GM23338 (cell line): ENCODE measurements at places on chromosomes 4 and X.

DNA sequence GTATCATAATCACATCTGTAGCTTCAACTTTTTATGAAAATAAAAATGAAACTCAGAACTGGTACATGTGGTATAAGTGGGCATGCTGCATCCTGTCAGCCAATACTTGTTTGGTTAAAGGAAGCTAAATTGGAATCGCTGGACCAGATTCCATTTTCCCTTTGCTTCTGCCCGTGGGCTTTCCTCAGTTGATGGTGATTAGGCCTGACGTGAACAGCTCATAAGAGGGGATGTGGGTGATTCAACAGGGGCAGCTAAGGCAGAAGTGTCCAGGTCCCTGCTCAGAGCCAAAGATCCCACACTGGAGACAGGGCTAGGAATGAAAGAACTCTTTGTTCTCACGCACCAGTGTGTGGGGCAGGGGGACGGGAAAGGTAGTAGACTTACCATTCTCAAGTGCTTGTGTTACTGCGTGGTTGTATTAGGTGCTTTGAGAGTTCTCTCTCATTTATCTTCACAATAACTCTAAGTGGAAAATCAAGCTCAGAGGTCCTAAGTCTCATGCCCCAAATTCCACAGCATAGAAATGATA lies 63.2 kb upstream of the GUCY1A1 start:
- no peak for DNase-seq

DNA sequence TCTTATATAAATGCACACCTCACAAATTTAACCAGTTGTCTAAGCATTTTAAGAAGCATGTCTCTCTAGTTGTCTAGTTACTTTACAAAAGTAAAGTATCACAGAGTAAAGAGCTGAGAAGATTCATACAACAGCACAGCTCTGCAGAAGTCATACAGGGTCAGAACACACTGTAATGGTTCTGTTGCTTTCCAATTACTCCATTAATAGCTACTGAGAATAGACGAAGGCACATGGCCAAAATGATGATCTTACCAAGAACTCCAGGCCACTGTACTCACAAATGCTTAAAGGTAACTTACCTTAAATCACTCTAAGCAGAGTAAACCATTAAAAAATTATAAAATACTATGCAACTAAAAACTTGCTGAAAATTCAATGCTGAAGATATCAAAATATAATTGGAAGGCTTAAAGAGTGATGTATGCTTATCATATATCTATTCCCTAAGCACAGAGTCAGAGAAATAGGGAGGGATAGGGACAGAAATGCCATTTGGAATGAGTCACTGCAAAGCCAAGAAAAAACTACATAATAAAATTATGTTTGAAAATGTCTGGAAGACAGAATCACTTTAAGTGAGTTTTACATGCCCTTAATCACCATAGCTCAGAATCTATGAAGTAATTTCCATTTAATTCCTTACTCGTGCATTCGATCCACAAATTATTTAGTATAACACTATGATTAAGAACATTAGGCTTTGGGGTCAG lies 71.0 kb downstream of the DDX60L start:
- DNase-seq = no peak

DNA sequence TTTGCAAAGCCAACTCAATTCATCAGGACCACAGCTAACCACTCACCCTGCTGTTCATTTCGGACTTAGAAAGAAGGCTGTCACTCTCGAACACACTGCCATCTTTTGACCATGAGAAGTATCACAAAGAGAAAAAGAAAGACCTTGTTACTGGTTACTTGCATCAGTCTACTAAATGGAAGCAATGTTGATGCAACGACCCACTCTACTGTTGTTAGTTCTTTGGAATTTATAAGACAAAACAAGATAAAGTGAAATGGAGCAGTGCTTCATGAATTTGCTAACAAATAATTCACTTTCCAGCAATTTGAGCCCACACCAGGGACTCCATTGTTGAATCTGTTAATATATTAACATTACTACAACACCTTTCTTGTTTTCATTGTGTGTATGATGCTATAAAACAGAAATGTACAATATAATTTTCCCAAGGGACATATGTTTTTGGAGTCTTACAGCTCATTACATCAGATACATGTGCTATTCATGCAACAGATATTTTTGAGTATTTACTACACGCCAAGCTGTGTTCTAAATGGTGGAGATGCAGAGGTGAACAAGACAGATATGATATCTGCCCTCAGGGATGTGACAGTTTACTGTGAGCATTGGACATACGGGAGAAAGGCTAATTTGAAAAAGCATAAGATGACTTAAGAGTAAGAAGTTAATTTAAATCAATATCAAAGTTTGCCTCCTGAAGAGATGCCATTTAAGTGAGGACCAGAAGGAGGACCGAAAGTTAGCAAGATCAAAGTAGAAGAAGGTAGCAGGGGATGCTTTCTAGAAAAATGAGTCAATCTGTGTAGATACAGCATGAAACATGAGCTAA lies 87.2 kb downstream of the AREG start:
- DNase-seq = peak; percentile 82

DNA sequence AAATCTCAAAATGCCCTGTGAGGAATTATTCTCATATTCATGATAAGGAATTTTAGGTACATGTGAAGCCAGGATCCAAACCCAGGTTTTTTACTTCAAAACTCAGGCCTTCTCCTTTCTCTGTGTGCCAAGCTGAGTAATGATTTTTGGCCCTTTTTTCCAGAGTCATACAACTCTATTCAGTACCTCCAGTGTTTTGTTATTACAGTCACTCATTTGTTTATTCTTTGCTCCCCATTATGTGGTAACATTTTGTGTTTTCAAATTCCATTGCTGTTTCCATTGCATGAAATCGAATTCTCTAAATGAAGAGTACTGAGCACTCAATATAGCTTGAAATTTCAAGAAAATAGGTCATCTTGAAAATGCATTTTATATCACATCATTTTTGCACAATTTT lies 315.4 kb downstream of the NR3C2 start:
- no peak for DNase-seq

DNA sequence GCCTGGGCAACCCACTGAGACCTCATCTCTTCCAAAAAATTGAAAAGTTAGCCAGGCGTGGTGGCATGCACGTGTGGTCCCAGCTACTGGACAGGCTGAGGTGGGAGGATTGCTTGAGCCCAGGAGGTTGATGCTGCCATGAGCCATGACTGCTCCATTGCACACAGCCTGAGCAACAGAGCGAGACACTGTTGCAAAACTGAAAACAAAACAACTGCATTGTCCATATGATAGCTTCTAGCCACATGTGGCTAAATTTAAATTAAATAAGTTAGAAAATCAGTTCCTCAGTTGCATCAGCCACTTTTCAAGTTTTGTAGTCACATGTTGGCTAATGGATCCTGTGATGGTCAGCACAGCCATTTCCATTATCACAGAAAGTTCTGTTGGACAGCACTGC lies 67.9 kb downstream of the GAB1 start:
- DNase-seq = no peak

GRCh38 chr4:52983563-52984303 lies 121.6 kb downstream of the RASL11B start:
- peak; percentile 89 for DNase-seq

- DNase-seq = no peak
Observed at GRCh38 chr4:160319221-160319867, 1216.5 kb downstream of the RAPGEF2 start.
